ENCODE measurements at places on chromosomes 1 and 21. TPM values are rescaled to one million over a fixed set of nuclear protein-coding genes. Genes with fewer than 3 reads are reported as not detected.

GRCh38 chr1:68116643-68117235 is 66.3 kb upstream of the DIRAS3 start:
- no peaks in the 10 kb centered on the region for H3K27me3 ChIP-seq
- no peaks in the 10 kb centered on the region for H3K36me3 ChIP-seq
- H3K27ac ChIP-seq = peak overlapping the region; percentile 12
- peak overlapping the region; percentile 54 for H3K4me3 ChIP-seq
- DNase-seq = no peak

DNA sequence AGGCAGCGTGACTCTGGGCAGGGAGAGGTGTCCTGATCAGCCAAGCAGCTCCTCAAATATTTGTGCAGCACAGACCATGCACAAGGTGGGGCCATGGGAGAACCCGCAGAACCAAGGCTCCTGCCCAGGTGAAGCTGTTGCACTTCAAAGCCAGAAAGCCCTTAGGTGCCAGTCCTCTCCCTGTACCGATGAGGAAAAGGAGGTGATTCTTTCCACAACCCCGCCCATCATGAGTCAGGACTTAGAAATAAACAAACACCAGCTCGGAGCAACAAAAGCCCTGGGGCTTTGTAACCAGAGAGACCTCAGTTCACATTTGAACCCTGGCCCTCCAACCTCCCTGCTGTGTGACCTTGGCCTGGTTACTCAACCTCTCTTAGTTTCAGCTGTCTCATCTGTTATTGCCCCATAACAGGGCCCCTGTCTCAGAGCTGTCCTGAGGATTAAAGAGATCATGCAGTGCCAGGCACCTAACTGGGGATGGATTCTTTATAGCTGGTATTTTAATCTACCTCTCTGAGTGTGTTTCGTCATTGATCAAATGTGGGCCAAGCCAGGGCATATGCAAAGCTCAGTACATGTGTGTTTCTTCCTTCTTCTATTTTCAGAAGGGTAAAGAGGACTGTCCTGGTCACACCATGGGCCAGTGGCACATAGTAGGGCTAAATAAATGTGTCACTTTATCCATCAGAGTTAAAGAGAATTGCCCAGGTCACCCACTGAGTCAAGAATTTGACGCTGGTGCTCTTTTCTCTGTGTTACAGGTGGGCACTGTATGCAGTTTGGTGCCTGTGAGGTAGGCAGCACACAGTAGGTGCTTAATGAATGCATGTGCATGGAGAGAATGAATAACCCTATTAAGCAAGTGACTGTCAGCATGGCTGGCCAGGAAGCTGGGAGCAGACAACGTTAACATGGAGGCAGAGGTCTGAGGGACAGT is 1.4 kb downstream of the LDLRAD1 start:
- H3K4me3 ChIP-seq = no peak overlapping the region
- peak overlapping the region; percentile 59 for H3K27ac ChIP-seq
- peak; percentile 85 for DNase-seq
- H3K4me1 ChIP-seq = no peaks in the 10 kb centered on the region
- no peaks in the 10 kb centered on the region for H3K27me3 ChIP-seq

GRCh38 chr21:33039536-33039935 is 13.8 kb downstream of the OLIG2 start:
- DNase-seq = no peak
- no peak overlapping the region for H3K4me3 ChIP-seq
- H3K36me3 ChIP-seq = no peaks in the 10 kb centered on the region
- no peak overlapping the region for H3K27ac ChIP-seq
- no peaks in the 10 kb centered on the region for H3K27me3 ChIP-seq

The FGR gene
- 24.3 TPM for total RNA-seq
